ENCODE measurements at places on chromosomes 2 and 18.

DNA sequence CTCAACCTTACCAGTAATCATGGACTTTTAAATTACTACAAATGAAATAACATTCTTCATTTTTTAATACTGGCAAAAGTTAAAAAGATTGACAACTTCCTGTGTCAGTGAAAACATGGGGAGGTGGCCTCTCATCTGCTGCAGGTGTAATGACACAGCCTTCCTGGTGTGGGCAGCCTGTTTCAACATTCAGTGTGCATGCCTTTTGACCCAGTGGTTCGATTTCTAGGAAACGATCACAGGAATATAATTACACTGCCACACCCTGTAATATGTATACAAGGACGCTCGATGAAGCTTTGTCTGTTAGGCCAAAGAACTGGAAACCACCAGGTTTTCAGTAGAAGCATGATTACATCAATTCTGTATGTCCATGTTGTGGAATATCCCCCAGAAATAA is 68.7 kb downstream of the MTHFD2 start:
- DNase-seq, result peak; percentile 6

DNA sequence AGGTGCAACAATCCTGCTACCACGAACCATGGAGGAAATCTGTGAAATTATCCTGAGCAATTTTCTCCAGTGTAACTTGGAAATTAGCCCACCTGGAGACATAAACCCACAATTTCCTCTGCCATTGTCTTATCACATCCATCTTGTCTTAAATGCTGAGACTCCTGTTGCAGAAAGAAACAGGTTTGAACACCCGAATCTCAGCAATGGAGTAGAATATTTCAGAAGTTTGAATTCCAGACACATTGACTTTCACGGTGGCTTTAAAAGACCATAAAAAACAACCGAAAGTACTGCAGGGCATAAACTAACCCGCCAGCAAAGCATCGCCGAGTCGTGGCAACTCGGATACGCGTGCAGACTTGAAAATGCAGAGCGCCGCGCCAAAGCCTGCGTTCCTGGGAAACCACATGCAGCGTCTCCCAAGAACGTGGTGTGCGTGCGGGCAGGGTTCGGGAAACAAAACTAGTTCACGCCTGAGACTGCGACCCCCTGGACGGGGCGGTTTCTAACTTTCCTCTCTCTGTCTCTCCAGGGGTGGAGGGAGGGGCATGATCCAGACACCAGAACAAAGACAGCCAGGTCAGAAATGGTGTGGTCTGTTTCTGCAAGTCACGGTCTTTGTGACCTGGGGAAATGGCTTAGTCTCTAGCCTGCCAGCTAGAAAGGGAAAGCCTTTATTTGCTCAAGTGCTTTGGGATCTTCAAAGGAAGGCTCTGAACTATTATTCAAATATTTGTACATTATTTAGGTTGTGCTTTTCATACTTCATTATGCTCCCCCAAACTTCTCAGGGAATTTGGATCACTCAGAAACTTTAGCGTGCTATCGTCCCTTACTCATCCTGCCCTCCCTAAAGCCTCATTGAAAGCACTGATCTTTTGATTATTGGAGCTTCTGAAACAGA is 26.9 kb upstream of the KCTD1 start:
- no peak for DNase-seq

DNA sequence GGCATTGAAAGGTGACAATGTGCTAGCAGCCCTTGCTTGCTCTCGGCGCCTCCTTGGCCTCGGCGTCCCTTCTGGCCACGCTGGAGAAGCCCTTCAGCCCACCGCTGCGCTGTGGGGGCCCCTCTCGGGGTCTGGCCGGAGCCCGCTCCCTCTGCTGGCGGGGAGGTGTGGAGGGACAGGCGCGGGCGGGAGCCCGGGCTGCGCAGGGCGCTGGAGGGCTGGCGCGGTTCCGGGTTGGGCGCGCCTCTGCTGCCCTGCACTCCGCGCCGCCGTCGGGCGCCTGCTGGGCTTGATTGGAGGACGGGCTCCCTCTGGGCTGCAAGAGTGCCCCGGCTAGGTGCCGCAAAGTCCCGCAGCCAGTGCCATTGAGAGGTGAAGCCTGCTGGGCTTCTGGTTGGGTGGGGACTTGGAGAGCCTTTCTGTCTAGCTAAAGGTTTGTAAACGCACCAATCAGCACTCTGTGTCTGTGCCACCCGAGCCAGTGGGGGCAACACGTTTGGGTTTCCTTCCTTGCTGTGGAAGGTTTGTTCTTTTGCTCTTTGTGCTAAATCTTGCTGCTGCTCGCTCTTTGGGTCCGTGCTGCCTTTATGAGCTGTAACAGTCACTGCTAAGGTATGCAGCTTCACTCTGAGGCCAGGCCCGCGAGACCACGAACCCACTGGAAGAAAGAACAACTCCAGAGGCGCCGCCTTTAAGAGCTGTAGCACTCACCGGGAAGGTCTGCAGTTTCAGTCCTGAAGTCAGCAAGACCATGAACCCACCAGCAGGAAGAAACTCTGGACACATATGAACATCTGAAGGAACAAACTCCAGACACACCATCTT is 14.8 kb upstream of the IMP4 start:
- no peak for DNase-seq

DNA sequence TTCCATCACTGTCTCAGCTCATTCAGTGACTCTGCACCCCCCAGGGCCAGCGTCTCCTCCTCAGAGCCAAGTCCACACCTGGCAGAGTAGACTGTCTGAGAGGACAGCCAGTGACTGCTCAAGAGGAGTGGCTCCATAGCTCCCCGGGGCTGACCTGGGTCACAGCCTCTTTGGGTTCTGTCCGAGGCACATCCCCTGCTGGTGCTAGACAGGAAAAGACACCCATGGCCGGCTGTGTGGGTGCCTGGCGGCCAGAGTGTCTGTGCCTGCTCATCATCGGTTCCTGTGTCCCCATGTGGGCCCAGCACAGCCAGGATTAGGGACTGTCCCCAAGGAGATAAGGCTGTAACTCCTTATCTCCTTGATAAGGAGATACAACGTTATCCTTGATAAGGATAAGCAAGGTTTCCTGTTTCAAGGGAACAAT is 3.5 kb upstream of the CROCC2 start:
- DNase-seq, result no peak

GRCh38 chr2:178008636-178009289 is 63.8 kb downstream of the PDE11A start:
- DNase-seq, result no peak

DNA sequence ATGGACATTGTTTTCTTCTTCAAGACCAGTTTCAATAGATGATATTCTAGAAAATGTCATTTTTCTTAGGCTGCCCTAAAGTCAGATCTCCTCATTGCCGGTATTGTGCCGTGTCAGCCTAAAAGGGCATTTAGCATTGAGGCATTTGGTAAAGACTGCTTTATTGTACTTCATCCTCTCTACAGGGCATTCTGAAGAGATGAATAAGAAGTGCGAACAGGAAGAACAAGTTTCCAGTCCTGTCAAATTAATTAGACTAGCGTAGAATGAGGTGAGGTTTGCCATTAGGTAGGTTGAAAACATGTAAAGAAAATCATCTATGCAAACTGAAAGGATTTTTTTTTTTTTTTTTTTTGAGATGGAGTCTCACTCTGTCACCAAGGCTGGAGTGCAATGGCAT is 60.6 kb downstream of the ETAA1 start:
- no peak for DNase-seq

DNA sequence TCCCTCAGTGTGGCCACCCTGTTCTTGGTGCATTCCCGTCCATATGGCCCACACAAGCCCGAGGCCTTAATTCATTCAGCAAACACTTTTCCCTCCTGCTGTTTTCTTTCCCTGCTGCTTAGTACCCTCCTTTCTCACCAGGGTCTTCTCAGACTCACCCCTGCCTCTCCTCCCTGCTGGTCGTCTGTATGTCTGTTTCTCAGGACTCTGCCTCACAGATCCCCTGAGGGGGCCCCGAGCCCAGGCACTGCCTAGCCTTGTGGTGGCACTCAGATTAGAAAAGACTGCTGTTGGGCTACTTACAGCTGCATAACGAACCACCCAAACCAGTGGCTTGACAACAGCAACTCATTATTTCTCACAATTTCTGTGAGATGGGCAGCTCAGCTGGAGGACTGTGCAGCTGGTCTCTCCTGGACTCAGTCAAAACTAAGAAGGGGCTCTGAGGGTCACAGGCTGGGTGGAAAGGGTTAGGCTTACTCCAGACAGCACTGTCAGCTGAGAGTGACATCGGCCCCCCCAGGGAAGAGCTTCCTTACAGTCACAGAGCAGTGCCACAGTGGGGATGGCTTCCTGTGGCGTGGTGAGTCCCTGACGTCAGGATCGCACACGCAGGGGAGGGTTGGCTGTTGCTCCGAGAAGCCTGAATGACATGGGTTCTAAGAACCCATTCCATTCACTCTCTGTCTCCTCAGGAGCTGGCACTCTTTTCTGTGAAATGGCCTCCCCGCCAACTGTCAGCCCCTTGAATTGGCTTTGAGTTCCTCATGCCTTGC is 139.0 kb downstream of the UXS1 start:
- DNase-seq, result no peak

DNA sequence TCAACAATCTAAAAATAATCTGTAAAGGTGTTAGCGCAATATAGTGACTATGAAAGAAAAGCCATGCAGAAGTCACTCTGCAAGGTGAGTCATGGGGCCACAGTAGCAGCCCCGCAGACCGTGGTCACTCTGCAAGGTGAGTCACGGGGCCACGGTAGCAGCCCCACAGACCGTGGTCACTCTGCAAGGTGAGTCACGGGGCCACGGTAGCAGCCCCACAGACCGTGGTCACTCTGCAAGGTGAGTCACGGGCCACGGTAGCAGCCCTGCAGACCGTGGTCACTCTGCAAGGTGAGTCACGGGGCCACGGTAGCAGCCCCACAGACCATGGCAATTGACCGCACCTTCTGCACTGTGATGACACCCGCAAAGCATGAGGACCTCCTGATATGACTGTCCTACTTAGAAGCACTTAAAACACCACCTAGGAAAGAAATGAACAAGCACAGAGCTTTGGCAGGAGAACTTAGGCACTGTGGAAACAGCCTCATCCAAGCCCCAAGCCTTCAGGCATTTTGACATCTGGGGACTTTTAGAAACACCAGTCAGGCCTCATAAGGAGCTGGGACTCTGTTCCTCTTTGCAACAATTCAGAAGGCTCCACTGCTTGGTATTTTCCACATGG is 70.1 kb downstream of the LDLRAD4 start:
- no peak for DNase-seq

DNA sequence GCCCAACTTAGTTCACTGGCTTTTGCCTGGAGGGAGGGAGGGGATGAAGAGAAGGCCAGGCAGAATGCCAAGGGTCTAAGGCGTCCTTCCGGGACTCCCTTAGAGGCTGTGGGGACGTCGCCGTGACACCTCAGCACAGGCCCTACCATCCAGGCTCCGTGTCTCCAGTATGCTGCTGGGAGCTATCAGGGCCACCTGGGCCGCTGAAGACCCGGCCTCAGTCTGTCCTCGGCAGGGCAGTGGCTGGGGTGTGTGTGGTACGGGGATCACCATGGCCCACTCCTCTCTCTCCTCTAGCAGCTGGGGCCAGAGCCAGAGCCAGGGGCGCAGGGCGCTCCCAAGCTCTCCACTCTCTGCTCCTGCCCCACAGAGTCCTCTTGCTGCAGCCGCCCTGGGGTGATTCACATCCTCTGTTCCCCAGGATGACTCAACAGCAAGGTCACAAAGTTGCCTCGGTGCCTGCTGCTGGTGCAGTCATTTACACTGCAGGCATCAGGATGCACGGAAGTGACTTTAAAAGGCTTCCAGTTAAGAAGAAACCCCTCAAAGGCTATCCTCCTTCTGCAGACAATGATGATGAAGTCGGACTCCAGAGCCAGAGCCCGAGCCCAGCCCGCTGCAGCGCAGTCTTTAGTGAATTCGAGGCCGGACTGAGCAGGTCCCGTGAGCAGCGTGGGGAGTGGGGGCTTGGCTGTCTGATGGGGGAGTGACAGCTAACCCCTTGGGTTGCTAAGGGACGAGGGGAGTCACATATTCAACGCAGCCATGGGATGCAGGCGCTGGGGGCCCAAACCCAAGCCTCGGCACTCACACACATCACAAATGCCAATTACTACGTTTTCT is 31.9 kb downstream of the SNORC start:
- no peak for DNase-seq

DNA sequence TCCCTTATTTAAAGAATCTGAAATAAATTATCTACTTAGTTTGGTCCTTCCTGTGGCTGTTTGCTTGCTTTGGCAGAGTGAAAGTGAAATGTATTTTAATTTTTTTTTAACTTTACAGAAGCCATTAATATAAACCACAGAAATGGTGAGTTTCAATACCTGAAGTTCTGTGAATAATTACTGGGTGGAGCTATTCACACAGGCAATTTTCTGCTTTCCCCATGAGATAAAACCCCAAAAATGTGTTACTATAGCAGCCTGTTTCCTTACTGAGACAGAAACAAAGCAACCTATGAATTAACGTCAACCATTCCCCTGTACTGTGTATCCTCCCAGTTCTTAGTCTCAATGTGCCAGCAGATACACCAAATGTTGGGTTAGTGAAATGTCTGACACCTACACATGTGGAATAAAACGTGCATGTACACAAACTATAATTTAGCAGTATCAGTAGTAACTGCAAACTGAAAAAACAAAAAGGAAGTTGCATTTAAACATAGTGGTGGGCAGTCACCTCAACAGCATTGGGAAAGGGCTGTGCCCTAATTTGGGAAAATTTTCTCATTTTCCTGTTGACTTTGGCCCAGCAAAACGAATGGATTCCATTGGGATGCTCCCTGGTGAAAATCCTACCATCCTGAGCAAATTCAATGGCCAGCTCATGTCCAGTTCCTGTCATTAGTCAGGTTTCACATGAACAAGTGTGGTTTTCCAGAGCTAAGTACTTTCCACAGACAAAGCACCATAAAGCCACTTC is 73.1 kb upstream of the RMDN2 start:
- no peak for DNase-seq

DNA sequence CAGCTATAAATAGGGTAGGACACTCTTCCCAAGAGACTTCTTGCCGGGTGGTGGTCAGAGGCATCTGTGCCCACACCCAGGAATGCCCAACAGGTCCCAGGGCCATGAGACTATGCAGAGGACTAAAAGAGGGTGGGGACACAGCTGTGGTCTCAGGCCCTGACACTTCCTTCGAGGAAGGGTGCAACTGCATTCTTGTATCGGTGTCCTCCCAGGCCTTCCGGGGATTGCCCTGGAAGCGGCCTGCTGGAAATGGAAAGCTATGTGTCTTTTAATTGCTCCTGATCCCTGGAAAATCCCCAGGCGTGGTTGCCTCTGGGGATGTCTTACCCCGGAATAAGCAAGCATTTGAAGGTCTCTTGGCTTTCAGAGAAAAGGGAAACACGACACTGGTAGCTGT is 176.7 kb downstream of the SOX11 start:
- no peak for DNase-seq

- no peak for DNase-seq
These were observed 67.1 kb upstream of the YWHAQ start for GRCh38 chr2:9697909-9698308.
